ENCODE measurements at places on chromosomes 4 and X. TPM values are rescaled to one million over a fixed set of nuclear protein-coding genes. Genes with fewer than 3 reads are reported as not detected.

The HPGDS gene
- total RNA-seq, result 7.0 TPM

The OPN1LW gene
- total RNA-seq, result not detected

The DDX53 gene
- not detected for total RNA-seq

The ZDHHC15 gene
- 5.3 TPM for total RNA-seq

The BEND2 gene
- total RNA-seq, result 0.14 TPM

The CABS1 gene
- not detected for total RNA-seq

The ITM2A gene
- 36.2 TPM for total RNA-seq

GRCh38 chr4:658681-659667 lies 15.1 kb downstream of the ATP5ME start:
- peak; percentile 21 for DNase-seq
- H3K27ac ChIP-seq, result no peak overlapping the region
- H3K4me3 ChIP-seq, result no peak overlapping the region
- H3K4me1 ChIP-seq, result peaks cover 6% of the 10 kb centered on the region

GRCh38 chrX:78029663-78030062 lies 60.2 kb upstream of the PGAM4 start:
- peak; percentile 47 for DNase-seq
- no peak overlapping the region for H3K27ac ChIP-seq
- no peaks in the 10 kb centered on the region for H3K4me1 ChIP-seq
- H3K27me3 ChIP-seq, result no peaks in the 10 kb centered on the region

DNA sequence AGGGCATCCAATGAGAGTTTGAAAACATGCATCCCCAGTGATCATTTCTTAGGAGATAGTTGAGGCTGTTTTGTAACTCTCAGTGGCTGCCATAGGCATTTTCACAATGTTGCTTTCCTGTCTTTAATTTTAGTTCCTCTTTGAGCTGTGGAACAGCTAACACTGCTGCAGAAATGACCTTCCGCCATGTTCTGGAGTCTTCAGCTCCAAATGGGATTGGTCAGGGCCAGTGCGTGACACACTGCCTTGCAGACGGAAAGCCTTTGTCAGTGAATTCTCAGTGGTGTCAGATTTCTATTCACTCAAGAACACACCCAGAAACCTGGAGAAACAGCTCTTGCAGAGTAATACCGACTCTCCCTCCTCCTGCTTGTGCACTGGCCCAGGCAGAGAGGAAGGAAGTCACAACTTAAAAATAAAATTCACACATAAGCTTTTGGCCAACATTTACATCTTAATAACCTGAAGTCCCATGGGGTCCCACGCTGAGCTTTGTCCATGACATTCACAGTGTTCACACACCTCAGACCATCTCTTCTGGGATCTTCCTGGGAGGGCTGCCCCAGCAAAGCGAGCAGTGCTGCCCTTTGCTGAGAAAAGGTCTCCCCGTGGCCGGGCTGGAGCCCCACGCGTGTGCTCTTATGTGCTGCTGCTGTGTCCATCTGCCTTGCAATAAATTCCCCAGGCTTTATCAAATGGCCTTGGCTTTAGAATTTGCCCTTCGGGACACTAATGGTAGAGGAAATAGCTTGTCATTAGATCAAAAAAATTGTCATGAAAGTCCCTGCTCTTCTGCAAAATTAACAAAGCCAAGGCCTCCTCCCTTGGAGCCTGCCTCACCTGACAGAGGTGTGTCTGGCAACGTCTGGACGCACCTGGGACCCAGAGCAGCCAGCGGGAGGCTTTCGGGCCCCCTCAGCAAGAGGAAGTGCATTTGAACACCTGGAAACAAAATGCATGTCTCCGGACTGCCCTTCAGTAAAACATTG lies 126.8 kb downstream of the IRF2 start:
- peak overlapping the region; percentile 89 for H3K27ac ChIP-seq
- H3K4me1 ChIP-seq, result peaks cover 37% of the 10 kb centered on the region
- H3K36me3 ChIP-seq, result no peaks in the 10 kb centered on the region
- no peak overlapping the region for H3K4me3 ChIP-seq

DNA sequence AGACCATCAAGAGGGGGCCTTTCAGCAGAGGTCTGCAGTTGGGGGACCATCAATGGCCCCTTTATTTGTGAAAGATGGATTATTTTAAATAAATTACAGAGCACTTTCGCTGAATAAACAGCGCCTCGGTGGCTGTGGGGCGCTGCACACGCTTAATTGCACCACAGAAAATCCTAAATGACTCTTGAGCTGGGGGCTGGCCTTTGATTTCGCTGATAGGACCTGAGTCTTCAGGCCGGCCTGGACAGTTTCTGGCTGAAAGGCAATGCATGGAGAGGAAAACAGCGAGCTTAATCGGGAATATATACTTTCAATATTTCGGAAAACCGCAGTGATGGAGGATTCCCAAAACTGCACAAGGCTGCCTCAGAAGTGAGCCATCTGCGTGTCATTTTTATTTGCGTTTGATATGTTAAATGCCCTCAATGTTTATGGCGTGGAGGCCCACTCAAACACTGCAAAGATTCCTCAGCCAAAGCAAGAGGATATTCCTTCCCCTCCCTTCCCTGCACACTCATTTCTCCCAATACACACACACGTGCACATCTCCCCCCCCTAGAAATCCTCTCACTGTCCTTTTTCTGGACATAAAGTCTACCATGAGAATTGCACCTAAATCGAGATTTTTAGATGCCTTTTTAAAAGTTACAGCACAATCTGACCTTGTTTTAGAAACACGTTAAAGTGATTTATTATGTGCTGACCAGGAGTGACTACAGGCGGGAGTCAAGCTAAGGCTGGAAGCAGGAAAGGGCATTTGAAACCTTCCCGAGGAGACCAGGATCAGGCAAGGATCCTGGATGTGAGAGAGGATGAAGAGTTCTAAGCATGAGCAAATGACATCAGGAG lies 340.7 kb downstream of the RAB28 start:
- H3K36me3 ChIP-seq, result no peaks in the 10 kb centered on the region
- no peaks in the 10 kb centered on the region for H3K4me1 ChIP-seq
- H3K4me3 ChIP-seq, result no peak overlapping the region

GRCh38 chrX:101410461-101410860 lies 2.4 kb downstream of the HNRNPH2 start:
- DNase-seq, result no peak
- peaks cover 4% of the 10 kb centered on the region for H3K36me3 ChIP-seq
- H3K4me1 ChIP-seq, result peaks cover 5% of the 10 kb centered on the region
- H3K27me3 ChIP-seq, result no peaks in the 10 kb centered on the region
- no peak overlapping the region for H3K4me3 ChIP-seq

DNA sequence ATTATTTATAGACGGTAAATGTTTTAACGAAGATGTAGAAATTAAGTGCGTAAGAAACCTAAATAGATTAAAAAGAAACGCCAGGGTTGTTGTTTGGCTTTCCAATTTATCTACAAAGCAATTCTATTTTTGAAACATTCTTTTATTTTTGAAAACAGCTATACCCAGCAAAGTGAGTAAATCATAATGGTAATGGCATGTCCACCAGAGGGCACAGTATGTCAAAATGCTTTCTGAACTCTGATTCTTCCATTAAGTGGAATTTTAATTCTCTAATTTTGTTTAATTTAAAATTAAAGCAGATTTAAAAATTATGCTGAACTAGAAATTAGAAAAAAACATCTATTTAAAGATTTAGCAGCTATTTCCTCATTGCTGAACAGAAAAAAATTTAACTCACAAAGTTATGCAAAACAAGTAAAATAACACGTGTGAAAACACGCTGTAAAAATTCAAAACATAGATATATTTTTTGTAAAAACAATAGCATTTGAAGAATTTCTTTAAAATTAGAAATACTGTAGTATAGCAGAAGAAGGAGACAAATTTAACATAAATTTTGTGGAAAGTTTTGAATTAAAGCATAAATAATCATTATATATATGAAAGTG lies 26.5 kb downstream of the RASSF6 start:
- no peak overlapping the region for H3K27ac ChIP-seq
- no peaks in the 10 kb centered on the region for H3K4me1 ChIP-seq
- H3K27me3 ChIP-seq, result no peaks in the 10 kb centered on the region
- no peaks in the 10 kb centered on the region for H3K36me3 ChIP-seq
- H3K4me3 ChIP-seq, result no peak overlapping the region

DNA sequence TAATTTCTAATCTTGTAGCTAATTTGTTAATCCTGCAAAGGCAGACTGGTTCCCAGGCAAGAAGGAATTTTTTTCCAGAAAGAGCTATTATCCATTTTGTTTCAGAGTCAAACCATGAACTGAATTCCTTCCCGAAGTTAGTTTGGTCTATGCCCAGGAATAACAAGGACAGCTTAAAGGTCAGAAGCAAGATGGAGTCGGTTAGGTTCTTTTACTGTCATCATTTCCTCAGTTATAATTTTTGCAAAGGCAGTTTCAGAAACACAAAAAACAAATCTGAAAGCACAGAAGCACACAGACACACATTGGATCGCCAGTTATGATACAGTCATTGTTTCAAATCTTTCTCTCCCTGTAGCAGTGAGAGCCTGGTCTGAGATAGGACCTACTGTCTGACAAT lies 37.9 kb downstream of the AGA start:
- no peak overlapping the region for H3K27ac ChIP-seq
- no peak for DNase-seq
- no peaks in the 10 kb centered on the region for H3K27me3 ChIP-seq
- no peaks in the 10 kb centered on the region for H3K4me1 ChIP-seq

- H3K27ac ChIP-seq, result no peak overlapping the region
- no peak overlapping the region for H3K4me3 ChIP-seq
- DNase-seq, result no peak
- H3K36me3 ChIP-seq, result no peaks in the 10 kb centered on the region
- H3K27me3 ChIP-seq, result no peaks in the 10 kb centered on the region
Measured at GRCh38 chr4:62656006-62656405, 1455.9 kb downstream of the ADGRL3 start.

GRCh38 chr4:66430856-66431255 lies 760.6 kb upstream of the EPHA5 start:
- no peaks in the 10 kb centered on the region for H3K4me1 ChIP-seq
- no peak overlapping the region for H3K4me3 ChIP-seq
- DNase-seq, result no peak

- H3K36me3 ChIP-seq, result no peaks in the 10 kb centered on the region
- no peaks in the 10 kb centered on the region for H3K27me3 ChIP-seq
- no peak overlapping the region for H3K27ac ChIP-seq
- no peak overlapping the region for H3K4me3 ChIP-seq
- peaks cover 3% of the 10 kb centered on the region for H3K4me1 ChIP-seq
Measured at GRCh38 chr4:22573198-22573597, 57.3 kb upstream of the ADGRA3 start.

DNA sequence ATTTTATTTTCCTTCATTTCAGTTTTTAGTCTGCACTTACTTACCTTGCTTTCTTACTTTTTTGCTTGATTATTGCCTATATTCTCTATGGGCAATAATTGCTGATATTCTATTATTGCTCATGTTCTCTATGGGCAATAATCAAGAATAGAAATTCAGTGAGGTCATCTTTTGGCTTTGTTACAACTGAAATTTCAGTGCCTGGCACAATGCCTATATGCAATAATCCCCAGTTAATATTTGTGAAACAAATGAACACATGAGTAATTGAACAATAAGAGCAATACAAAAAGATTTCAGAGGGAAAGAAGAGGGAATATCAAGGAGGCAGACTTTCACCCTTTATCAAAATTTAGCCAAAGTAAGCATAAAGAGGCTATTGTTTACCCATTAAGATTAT lies 48.6 kb upstream of the ARSJ start:
- no peak overlapping the region for H3K27ac ChIP-seq
- no peak for DNase-seq
- no peaks in the 10 kb centered on the region for H3K4me1 ChIP-seq
- H3K36me3 ChIP-seq, result no peaks in the 10 kb centered on the region

DNA sequence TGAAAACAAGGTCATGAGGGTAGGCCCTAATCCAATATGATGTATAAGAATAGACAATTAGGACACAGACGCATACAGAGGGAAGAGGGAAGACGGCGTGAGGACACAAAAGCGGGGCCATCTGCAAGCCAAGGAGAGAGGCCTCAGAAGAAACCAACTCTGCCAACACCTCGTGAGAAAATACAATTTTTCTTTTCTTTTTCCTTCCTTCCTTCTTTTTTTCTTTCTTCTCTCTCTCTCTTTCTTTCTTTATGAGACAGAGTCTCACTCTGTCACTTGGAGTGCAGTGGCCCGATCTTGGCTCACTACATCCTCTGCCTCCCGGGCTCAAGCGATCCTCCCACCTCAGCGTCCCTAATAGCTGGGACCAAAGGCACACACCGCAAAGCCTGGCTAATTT lies 1.5 kb upstream of the PKD2 start:
- H3K36me3 ChIP-seq, result no peaks in the 10 kb centered on the region
- DNase-seq, result no peak
- H3K27me3 ChIP-seq, result no peaks in the 10 kb centered on the region
- H3K27ac ChIP-seq, result no peak overlapping the region
- no peak overlapping the region for H3K4me3 ChIP-seq

GRCh38 chr4:80471756-80472155 lies 136.2 kb downstream of the CFAP299 start:
- no peak overlapping the region for H3K4me3 ChIP-seq
- no peaks in the 10 kb centered on the region for H3K36me3 ChIP-seq
- peak; percentile 57 for DNase-seq
- no peaks in the 10 kb centered on the region for H3K27me3 ChIP-seq

DNA sequence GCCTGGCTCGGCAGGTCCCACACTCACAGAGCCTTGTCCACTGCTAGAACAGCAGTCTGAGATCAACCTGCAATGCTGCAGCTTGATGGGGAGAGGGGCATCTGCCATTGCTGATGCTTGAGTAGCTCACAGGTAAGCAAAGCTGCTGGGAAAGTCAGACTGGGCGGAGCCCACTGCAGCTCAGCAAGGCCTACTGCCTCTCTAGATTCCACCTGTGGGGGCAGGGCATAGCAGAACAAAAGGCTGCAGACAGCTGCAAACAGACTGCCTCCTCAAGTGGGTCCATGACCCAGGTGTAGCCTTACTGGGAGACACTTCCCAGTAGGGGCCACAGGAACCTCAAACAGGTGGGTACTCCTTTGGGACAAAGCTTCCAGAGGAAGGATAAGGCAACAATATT lies 110.6 kb upstream of the ADAMTS3 start:
- H3K27ac ChIP-seq, result no peak overlapping the region
- H3K36me3 ChIP-seq, result no peaks in the 10 kb centered on the region
- no peaks in the 10 kb centered on the region for H3K4me1 ChIP-seq
- H3K27me3 ChIP-seq, result no peaks in the 10 kb centered on the region
- no peak overlapping the region for H3K4me3 ChIP-seq

- H3K27me3 ChIP-seq, result no peaks in the 10 kb centered on the region
- no peaks in the 10 kb centered on the region for H3K4me1 ChIP-seq
- no peaks in the 10 kb centered on the region for H3K36me3 ChIP-seq
- DNase-seq, result no peak
- H3K4me3 ChIP-seq, result no peak overlapping the region
Measured at GRCh38 chr4:143023239-143023918, 161.3 kb upstream of the USP38 start.

- no peak overlapping the region for H3K27ac ChIP-seq
- no peaks in the 10 kb centered on the region for H3K4me1 ChIP-seq
Measured at GRCh38 chrX:63581906-63582305, 203.1 kb downstream of the ARHGEF9 start.

GRCh38 chr4:94758141-94758699 lies 465 bp downstream of the BMPR1B start:
- no peaks in the 10 kb centered on the region for H3K36me3 ChIP-seq
- H3K4me1 ChIP-seq, result no peaks in the 10 kb centered on the region
- H3K27me3 ChIP-seq, result peaks cover 3% of the 10 kb centered on the region
- DNase-seq, result peak; percentile 32
- no peak overlapping the region for H3K27ac ChIP-seq
